ENCODE measurements at places on chromosomes 2 and 18.
A peak's percentile ranks its signal among the peaks of the same experiment; 100 is the strongest.

- DNase-seq = no peak
Observed at GRCh38 chr2:72350852-72351251, 203.2 kb upstream of the CYP26B1 start.

DNA sequence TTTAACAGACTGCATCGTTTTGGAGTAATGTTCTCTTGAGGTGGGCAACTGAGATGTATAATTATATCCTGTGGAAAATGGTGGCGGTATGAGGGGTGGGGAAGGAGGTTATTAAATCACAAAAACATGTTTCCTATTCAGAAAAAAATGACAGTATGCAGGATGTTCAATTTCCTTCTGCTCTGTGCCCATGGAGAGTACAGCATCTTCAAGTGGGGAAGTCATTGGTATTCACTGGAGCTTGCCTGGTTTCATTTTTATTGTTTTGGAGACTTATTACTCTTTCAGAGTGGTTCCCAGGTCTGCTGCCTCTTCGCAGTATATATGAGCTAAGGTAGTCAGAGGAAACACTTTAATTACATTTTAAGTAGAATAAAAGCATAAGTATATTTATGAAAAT, 318.8 kb upstream of the RAB12 start:
- no peak for DNase-seq

- DNase-seq = no peak
Observed at GRCh38 chr2:209984291-209984690, 18.1 kb upstream of the RPE start.

GRCh38 chr2:68561372-68561771, 82.0 kb upstream of the PROKR1 start:
- no peak for DNase-seq

GRCh38 chr18:28995319-28995718, 818.4 kb upstream of the CDH2 start:
- no peak for DNase-seq

DNA sequence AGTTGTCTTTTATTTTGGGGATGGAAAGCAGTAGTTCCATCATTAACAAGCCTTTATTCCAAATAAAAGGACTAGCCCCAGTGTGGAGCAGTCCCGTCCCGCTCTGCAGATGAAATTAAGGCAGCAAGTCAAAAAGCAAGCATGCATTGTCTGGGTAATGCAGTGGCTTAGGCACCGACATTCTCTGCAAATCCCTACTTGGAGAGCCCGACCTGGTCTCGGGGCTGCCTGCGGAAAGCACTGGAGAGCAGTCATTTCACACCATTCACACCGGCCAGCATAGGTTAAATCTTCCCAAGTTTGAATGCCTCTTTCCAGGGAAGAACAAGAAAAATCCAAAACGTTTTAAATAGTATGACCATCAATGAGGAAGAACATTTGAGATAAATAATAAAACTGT, 24.4 kb upstream of the RAB12 start:
- DNase-seq = no peak

GRCh38 chr2:144460727-144461307, 59.1 kb downstream of the ZEB2 start:
- DNase-seq = no peak

- peak; percentile 35 for DNase-seq
Observed at GRCh38 chr2:26922405-26923188, 47.8 kb upstream of the MAPRE3 start.

- DNase-seq = no peak
Observed at GRCh38 chr2:238817382-238817781, 30.5 kb upstream of the TWIST2 start.

GRCh38 chr2:20111311-20112131, 60.1 kb upstream of the LAPTM4A start:
- DNase-seq = no peak

GRCh38 chr2:231530099-231531011, at the start of gene NMUR1:
Gene NMUR1 (minus strand): TSS chr2:231530445. CDS start chr2:231530361, 84 bp downstream.
- peak; percentile 78 for DNase-seq
